ENCODE measurements at places on chromosomes 2 and 18.
A peak's percentile ranks its signal among the peaks of the same experiment; 100 is the strongest.

DNA sequence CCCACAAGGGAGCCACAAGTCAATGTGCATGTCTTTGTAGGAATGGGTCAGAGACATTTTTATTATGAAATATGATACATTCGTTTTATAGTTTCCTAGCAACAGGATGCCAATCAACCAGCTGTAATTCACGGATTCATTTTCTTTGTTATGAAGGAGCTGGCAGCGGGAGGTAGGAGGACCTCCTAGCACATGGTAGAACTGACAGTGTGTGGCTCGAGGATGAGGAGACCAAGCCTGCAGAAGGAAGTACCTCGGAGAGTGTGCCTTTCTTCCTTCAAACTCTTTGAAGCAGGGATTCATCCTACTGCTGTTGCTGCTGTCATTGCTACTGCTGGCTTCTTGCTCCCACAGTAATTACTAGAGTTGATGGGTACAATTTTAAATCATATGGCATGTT, 504.8 kb upstream of the KLHL29 start:
- no peak for DNase-seq

GRCh38 chr2:37583867-37584266, 87.6 kb downstream of the CDC42EP3 start:
- DNase-seq: peak; percentile 67

DNA sequence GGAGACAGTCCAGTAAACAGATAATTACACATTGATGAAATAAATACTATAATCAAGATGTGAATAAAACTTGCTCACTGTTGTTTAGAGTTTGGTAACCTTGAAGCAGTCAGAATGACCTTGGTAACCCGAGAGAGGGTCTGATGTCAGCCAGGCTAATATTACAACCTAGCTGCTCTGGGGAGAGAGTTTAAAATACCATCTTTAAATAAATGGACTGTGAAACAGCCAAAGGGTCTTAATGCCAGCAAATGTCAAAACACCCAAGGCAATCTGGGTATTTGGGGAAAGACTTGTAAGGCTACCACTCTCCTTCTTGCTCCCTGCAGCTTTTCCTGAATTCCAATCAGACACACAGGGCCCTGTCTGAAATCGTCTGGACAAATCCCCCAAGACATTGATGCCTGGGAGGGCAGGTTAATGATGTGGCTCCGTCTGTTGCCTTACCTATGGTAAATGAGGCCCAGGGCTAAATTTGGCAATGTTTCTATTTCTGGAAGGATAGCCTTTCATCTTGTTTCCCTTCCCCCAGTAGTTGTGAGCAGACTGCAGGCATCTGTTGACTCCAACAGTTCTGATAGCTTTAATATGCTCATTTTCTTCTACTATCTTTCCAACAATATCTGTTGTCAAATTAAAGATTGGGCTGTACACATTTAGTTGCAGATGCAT, 43.0 kb upstream of the ITGB6 start:
- no peak for DNase-seq

DNA sequence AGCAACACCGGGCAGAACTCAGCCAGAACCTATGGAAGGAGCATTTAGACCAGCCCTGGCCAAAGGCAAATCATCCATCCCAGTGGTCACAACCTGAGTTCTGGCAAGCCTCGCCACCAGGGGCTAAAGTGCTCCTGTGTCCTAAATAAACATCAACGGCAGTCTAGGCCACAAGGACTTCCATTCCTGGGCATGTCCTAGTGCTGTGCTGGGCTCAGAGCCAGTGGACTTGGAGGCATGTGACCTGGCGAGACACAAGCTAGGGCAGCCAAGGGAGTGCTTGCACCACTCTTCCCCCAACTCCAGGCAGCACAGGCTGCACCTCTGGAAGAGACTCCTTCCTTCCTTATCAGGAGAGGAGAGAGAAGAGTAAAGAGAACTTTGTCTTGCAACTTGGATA, 69.0 kb downstream of the ST6GAL2 start:
- no peak for DNase-seq

DNA sequence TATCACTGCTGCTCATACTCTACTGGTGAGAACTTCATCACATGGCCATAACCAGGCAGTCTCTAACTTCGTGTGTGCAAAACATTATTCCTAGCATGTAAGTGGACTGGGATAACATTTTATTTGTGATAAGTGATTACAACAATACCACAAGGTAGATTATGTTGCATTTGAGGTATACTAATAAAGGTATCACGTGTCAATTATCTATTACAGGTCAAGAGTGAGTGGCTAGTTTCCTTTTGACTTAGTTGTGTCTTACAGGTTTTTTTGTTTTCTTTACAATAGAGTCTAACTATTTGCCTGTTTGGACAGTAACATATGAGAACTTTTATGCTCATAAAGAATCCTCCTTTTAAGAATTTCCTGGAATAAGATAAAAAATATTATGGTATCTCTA, 67.2 kb upstream of the DSC1 start:
- DNase-seq: no peak

DNA sequence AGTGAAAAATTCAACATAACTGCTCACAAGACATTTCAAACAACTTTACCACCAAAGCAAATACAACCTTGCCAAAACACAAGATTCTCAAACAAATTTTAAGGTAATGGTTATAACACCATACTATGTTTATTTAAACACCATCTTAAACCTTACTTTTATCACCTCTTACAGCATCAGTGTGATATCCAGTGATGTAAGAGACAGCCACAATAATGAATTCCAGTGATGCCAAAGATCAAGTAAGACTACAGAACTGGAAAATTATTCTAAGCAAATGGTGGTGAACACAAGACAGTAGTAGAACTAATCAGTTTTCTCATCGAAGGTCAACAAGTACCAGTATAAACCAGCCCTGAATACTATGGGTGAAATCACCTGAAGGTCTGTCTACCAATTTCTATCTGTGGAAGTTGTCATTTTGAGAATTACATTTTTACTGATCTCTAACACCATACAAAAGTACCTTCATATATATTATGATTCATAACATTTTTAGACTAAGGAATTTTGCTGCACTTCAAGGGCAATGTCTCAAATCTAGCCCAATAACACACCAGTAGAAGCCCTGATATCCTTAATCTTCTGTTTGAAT, 146.2 kb downstream of the RBMS1 start:
- peak; percentile 22 for DNase-seq

GRCh38 chr2:171909266-171909665, 13.0 kb upstream of the HAT1 start:
- DNase-seq: no peak

- DNase-seq: peak; percentile 17
Measured at GRCh38 chr2:226772389-226773179, 27.0 kb downstream of the IRS1 start.

DNA sequence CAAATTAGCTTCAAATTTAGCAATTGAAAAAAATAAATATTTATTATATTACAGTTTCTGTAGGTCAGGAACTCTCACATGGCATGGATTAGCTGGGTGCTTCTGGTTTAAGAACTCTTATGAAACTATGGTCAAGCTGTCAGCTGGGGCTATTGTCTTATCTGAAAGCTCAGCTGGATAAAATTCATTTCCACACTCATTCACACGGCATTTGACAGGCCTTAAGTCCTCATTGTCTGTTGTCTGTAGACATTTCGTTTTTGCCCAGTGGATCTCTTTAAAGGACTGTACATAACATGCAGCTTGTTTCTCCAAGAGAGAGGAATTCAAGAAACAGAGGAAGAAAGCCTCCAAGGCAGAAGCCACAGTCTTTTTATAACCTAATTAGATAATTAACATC, 1556.8 kb upstream of the SLC39A10 start:
- DNase-seq: no peak

DNA sequence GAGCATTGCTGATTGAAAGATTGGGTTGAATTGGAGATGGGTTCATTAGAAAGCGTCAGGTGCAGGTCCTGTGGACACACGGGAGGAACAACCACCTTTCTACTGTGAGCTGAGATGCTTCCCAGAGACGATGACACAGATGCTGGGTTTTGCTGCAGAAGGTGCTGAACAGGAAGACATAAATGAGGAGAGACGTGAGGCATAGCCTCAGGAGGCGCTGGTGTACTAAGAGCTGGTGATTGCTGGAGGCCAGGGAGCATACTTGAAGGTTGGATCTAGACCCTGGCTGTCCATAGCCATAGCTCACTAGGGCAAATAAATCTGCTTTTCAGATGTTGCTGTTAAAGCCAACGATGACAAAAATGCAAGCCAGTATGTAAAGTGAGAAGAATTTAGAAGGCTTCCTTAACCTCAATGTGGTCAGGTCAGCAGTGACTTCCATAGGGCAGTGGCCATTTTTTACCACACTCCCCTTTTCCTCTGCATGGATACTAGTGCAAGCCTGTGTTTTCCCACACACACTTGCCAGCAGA, 153.7 kb downstream of the SOX11 start:
- DNase-seq: no peak

GRCh38 chr2:169946546-169946945, 119.3 kb downstream of the UBR3 start:
- DNase-seq: no peak

- no peak for DNase-seq
Measured at GRCh38 chr2:133495226-133495625, 73.0 kb downstream of the NCKAP5 start.

DNA sequence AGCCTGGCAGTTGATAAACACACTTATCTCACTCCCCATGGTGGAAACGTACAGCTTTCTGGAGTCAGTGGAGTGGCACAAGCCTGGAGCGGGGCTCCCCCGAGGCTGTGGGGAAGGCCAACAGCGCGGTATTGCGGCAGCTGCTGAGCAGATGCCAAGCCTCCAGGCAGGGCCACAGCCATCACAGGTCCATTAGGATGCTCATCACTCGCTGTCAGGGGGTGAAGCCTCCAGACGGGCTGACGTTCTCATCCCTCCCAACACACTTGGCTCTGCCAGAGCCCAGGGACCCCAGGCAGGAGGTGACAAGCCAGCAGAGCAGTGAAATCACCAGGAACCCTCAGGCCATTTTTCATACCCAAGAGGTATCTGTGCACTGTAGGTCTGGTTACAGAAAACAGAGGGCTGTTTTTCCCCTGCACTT, 529.2 kb upstream of the KLHL29 start:
- DNase-seq: no peak

- DNase-seq: no peak
Measured at GRCh38 chr18:31952223-31952622, 9.3 kb upstream of the TRAPPC8 start.

DNA sequence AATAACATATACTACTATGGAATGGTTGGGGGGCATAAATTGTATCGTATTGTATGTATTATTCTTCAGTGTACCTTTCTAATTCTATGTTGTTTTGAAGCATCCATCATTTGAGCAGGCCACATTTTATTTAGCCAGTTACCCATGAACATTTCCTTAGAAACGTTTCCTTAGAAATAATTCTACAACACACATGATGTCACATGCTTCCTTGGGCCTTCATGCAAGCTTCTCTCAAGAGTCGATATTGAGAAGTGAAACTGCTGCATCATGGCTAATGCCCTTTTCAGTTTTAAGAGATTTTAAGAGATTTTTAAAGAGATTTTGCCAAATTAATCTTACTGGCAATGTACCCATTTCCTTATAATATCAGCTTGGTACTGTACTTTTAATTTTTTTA, 63.9 kb downstream of the ALPK2 start:
- no peak for DNase-seq

DNA sequence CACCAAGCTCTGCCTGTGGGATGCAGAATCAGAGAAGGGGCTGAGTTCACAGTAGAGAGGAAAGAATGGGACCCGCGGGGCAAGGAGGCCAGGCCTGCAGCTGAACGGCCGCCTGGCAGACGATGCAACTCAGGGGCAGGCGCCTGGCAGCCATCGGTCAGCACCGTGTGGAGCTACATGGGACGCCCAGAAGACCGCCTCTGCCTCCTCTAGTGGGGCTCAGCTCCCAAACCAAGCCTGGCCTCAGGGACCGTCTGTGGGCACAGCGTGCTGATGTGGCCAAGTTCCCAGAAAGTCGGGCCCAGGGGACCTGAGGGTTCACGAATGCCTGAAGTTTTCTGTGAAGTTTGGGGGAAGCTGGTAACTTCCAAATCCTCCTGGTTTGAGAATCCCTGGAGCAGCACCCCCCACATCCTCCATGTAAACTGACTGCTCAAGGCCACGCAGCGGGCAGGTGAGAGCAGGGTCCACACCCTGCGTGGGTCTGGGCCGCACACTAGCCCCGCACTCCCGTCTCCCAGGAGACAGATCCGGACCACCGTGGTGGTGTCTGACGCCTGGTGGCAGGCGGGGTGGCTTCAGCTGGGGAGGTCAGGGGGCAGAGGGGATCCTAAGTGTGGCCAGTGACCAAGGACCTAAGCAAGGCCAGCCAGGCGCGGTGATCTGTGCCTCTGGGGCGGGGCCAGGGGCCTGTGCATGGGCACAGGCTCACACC, 14.6 kb downstream of the SNORC start:
- no peak for DNase-seq

DNA sequence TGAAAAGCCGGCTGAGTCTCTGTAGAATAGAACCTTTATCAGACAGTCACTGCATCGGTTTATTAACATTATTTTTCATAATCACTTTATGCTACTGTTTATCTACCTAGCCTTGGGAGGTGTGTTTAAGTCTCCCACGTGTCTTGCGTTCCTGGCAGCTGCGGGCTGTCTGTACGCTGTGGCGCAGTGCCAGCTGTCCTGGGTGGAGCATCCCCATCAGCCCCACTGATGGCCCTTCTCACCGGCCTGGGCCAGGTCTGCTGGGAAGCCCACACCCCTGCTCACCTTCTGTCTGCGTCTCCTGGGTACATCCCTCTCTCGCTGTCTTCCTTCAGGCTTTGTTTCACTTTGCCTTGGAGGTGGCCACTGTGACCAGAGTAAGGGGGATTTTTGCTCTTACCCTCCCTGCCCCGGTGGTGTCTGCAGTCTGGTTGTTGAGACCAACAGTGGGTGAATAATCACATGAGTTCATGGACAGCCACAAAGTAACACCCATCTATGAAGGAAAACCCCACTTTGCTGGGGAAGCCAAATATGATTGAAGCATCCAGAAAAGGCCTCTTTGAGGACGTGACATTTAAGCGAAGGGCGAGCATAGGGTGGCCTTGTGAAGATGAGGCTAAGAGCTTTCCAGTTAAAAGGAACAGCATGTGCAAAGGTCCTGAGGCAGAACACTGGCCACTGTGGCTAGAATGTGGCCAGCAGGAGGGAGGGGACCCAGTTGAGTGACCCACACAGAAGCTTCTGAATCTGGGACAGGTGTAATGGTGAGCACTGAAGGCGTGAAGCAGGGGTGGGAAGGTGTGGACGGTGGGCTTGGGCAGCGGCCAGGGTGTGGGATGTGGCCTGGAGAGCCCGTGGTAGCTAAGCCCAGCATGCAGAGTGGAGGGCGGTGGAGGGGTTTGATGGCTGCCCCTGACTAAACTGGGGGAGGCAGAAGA, 41.7 kb downstream of the RAMP1 start:
- DNase-seq: no peak

DNA sequence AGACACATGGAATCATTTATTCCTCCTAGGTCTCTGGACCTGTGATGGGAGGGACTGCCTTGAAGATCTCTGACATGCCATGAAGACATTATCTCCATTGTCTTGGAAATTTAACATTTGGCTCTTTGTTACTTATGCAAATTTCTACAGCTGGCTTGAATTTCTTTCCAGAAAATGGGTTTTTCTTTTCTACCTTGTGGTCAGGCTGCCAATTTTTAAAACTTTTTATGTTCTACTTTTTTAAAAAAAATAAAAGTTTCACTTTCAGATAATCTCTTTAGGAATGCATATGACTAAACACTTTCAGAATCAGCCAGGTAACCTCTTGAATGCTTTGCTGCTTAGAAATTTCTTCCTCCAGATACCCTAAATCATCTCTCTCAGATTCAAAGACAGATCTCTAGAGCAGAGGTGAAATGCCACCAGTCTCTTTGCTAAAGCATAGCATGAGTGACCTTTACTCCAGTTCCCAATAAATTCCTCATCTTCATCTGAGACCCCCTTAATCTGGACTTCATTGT, 209.6 kb downstream of the RPRM start:
- no peak for DNase-seq

GRCh38 chr2:99458529-99458928, 31.3 kb downstream of the REV1 start:
- no peak for DNase-seq
